ENCODE measurements at places on chromosomes 4 and X. TPM values are rescaled to one million over a fixed set of nuclear protein-coding genes. Genes with fewer than 3 reads are reported as not detected.
A peak's percentile ranks its signal among the peaks of the same experiment; 100 is the strongest.

Gene TMSB15C
- total RNA-seq = 0.12 TPM

Gene ASB5
- total RNA-seq = 2.1 TPM

Gene FAT1
- total RNA-seq = 122 TPM

Gene MAGEC3
- not detected for total RNA-seq

Gene CXCL11
- 0.60 TPM for total RNA-seq

Gene F8
- total RNA-seq = 25.8 TPM

Gene POLN
- 1.3 TPM for total RNA-seq

Gene CXCL9
- 1.5 TPM for total RNA-seq

Gene H2BW2
- total RNA-seq = not detected

Gene NLGN4X
- 1.5 TPM for total RNA-seq

Gene APLN
- 13.7 TPM for total RNA-seq

Gene F8A1
- total RNA-seq = 19.8 TPM

Gene CXorf65
- total RNA-seq = not detected

Gene SSX3
- not detected for total RNA-seq

Gene ARX
- not detected for total RNA-seq

Gene PLA2G12A
- total RNA-seq = 39.4 TPM

Gene MAGEA1
- total RNA-seq = not detected

Gene DACH2
- total RNA-seq = not detected

Gene QRFPR
- total RNA-seq = 0.64 TPM

Gene SHOX
- not detected for total RNA-seq

- DNase-seq = no peak
These were observed 34.6 kb upstream of the PLK4 start for GRCh38 chr4:127846061-127846460.

GRCh38 chr4:86939729-86940575, 5.1 kb downstream of the AFF1 start:
- no peak for DNase-seq

GRCh38 chr4:161279095-161279494, 884.7 kb downstream of the FSTL5 start:
- DNase-seq = no peak

GRCh38 chrX:132218100-132218812, 991 bp downstream of the RAP2C start:
- peak; percentile 83 for DNase-seq

DNA sequence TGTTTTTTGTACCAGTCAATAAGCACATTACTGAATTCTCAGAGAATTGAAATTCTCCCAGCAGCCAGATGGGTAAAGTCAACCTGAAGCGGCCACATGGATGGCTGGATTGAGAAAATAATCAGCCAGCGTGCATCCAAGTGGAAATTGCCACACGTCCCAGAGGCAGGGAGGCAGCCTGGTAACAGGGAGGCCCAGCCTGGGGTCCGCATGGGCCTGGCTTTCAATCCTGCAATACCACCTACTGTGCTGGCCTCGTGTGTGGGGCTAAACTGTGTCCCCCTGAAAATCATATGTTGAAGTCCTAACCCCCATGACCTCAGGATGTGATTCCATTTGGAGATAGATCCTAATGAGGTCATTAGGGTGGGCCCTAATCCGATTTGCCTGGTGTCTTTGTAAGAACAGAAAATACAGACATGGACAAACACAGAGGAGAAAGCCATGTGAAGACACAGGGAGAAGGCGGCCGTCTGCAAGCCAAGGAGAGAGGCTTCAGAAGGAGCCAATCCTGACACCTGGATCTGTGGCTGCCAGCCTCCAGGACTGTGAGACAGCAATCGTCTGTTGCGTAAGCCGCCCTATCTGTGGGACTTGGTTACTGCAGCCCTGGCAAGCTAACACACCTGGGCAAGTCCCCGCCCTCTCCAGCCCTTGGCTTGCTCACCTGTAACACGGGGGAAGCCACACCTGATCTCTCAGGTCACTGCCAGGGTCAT, 90.3 kb downstream of the JAKMIP1 start:
- DNase-seq = no peak

GRCh38 chrX:153924149-153924861, 1.8 kb downstream of the ARHGAP4 start:
- no peak for DNase-seq

GRCh38 chr4:67700116-67700737, 728 bp downstream of the UBA6 start:
- DNase-seq = no peak

- DNase-seq = no peak
These were observed 37.4 kb downstream of the DAPP1 start for GRCh38 chr4:99853999-99854398.

GRCh38 chr4:124632439-124632838, 80.1 kb downstream of the ANKRD50 start:
- no peak for DNase-seq

- no peak for DNase-seq
These were observed 238.4 kb upstream of the TEX13A start for GRCh38 chrX:105458846-105459245.

GRCh38 chrX:3717742-3718420, 4.4 kb upstream of the PRKX start:
- no peak for DNase-seq

DNA sequence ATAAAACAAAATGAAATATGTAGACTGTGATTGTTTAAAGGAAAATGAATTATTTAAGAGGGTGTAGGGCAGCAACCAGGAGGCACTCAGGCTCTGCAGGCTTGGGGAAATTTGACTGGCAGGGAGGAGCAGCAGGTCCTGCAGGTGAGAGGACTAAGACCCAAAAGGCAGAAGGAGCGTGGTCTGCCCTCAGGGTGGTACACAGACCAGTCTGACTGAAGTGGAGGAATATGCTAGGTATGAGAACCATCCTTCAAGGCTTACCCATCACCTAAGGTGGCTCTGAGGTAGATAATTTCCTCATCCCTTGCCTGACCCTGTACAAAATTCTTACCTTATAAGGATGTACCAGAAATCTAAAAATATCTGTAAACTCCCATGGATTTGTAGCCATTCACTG, 261.3 kb upstream of the RASGEF1B start:
- no peak for DNase-seq

- no peak for DNase-seq
These were observed 7.7 kb downstream of the TLR7 start for GRCh38 chrX:12874581-12874980.

DNA sequence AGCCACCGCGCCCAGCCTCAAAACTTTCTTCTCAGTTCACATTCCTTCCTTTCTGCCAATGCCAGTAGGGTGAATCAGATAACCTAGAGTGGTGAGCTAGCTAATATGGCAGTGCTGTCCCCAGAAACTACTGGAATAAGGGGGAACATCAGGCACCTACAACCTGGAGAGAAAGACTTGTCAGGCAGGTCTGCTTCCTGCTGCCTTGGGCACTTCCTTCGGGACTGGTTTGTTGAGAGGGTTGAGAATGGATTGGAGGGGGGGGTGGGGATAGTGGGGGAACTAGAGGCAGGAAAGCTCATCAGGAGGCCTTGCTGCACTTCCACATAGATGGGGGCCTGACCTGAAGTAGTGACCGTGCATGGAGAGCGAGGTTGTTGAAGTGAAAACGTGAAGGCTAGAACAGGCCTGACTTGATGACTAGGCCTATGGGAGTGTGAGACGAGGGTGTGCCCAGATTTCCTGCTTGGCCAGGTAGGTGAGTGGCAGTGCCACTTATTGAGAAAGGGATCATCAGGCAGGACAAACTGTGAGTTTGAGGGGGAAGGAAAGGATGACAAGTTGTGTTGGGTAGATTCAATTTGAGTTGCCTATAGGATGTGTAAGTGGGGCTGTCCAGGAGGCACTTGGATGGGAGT, 33.4 kb downstream of the SLC25A5 start:
- no peak for DNase-seq

- DNase-seq = peak; percentile 42
These were observed 6.6 kb upstream of the PPM1K start for GRCh38 chr4:88291003-88291402.

DNA sequence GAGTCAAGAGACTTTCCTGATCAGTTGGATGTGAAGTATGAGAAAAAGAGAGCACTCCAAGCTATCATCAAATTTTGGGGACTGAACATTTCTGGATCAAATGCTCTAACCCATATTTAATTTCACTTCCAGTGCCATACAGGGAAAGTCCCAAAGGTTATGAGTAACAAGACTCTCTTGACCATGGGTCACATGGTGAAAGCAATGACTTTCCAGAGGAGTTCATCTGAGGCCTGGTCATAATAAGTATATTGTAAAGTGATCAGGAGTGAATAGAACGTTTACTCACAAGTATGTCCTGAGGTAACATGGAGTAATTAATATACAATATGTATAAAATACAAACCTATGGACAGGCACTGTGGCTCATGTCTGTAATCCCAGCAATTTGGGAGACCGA, 40.7 kb upstream of the ARMCX5 start:
- DNase-seq = no peak

- peak; percentile 19 for DNase-seq
These were observed 652 bp downstream of the SRPX start for GRCh38 chrX:38220024-38220414.

GRCh38 chr4:1793496-1793840, 375 bp downstream of the FGFR3 start:
- peak; percentile 44 for DNase-seq

DNA sequence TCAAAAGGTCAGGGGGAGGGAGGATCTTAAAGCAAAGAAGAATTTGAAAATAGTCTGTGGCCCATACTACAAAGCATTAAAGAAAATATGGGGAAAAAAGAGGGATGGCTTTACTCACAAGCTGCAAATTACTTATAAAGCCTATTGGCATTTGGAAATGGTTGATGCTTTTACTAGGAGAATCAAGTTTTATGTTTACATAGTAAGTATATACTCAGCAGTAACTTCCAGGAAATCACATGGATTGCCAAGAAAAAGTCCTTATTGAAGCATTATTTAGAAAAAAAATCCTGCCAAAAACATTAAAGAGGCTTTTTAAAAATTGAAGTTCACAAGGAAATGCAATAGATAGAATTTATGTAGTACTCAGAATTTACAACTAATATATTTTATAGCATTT, 8.4 kb upstream of the SH3RF1 start:
- no peak for DNase-seq

GRCh38 chrX:150502979-150503897, 65.2 kb upstream of the MTM1 start:
- DNase-seq = no peak

- no peak for DNase-seq
These were observed 100.5 kb upstream of the PCDH18 start for GRCh38 chr4:137632842-137633241.

- DNase-seq = no peak
These were observed 28.7 kb upstream of the FAM9B start for GRCh38 chrX:9062641-9063040.

DNA sequence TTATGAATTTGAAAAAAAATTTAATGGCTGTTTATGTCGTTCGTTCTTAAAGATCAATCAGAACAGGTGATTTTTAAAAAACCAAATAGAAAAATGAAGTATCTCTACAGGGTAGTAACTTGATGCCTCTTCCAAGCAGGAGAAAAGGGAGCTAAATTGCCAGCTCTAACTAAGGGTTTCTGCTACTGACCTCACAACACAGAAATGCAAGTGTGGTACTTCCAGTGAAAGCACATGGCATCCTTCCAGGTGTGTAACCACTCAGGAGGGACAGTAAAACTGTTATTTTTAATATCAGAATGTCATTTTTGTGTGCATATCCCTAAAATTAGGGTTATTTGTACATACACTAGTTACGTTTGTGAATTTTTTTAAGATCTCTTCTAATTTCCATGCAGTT, 116.8 kb upstream of the ZCCHC13 start:
- no peak for DNase-seq

DNA sequence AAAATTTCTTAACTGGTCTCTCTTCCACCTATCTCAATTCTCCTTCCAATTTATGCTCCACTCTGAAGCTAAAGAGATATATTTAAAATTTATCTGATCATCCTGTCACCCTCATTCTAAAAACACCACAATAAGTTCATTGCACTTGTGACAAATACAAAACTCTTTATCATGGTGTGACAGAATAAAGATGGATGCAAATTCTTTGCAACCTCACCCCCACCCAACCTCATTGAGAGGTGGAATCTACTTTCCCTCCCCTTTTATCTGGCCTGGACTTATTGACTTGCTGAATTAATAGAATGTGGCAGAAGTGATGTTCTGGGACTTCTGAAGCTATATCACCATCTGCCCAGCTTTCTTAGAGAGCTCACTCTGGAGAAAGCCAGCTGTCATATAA, 46.5 kb downstream of the IDS start:
- no peak for DNase-seq
